ENCODE measurements at places on chromosomes 16 and 17. TPM values are rescaled to one million over a fixed set of nuclear protein-coding genes. Genes with fewer than 3 reads are reported as not detected.

Gene CD300LB
- total RNA-seq: 3.7 TPM

Gene FADS6
- not detected for total RNA-seq

Gene EVPL
- total RNA-seq: 0.39 TPM

Gene BAHCC1
- 3.8 TPM for total RNA-seq

Gene CD300LF
- total RNA-seq: 41.0 TPM

Gene ACE
- total RNA-seq: 2.3 TPM

Gene JPH3
- not detected for total RNA-seq

Gene CLEC18A
- total RNA-seq: 3.6 TPM

Gene NPIPB8
- total RNA-seq: 1.8 TPM

Gene MEOX1
- total RNA-seq: 1.6 TPM

Gene RNF157
- 49.2 TPM for total RNA-seq

Gene NACA2
- total RNA-seq: not detected

Gene FOXK2
- 50.0 TPM for total RNA-seq

Gene FAM222B
- 24.1 TPM for total RNA-seq

Gene DOC2A
- total RNA-seq: not detected

Gene USP7
- 176 TPM for total RNA-seq

Gene RRN3
- 27.3 TPM for total RNA-seq

Gene UMOD
- total RNA-seq: not detected

Gene ICAM2
- 92.3 TPM for total RNA-seq

Gene GUCY2D
- total RNA-seq: 0.32 TPM

Gene TAT
- total RNA-seq: not detected

Gene GAS2L2
- total RNA-seq: 0.29 TPM

Gene GP1BA
- total RNA-seq: not detected

Gene SLC16A6
- 3.7 TPM for total RNA-seq
